ENCODE measurements at places on chromosomes 7 and 10.

GRCh38 chr10:101354328-101355071 is 535 bp downstream of the BTRC start:
- peak; percentile 32 for DNase-seq

DNA sequence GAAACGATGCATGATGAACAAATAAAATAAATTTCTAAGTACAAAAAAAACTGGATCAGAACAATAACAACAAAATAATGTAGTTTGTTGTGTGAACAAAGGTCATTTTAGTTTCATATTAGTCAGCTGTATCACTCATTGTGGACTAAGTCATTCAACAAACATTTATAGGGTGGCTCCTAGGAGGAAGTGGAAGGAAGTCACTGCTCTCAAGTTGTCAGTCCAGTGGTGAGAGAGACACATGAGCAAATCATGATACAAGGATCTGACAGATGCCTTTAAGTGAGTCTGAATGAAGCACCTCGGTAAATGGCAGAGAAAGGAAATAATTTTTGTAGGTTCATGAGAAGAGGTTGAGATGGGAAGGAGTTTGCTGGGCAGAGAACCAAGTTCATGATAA is 56.8 kb downstream of the EPDR1 start:
- DNase-seq, result no peak

DNA sequence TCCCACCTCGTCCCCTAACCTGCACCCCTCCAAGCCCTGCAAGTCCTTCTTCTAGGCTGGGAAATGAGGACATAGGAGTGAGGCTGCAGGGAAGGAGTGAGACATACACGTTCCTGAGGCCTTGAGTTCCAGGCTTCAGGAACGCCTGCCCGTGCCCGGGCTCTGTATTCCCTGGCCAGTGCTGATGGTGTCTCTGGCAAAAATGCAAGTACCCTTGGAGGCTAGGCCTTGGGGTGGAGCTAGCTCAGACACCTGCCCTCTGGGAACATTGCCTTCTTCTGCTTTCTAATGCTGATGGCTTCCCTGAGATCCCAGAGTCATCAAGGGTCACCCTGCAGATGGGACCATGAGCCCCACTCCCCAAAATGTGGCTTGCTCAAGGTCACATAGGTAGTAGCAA is 76.0 kb downstream of the GRK5 start:
- DNase-seq, result no peak

DNA sequence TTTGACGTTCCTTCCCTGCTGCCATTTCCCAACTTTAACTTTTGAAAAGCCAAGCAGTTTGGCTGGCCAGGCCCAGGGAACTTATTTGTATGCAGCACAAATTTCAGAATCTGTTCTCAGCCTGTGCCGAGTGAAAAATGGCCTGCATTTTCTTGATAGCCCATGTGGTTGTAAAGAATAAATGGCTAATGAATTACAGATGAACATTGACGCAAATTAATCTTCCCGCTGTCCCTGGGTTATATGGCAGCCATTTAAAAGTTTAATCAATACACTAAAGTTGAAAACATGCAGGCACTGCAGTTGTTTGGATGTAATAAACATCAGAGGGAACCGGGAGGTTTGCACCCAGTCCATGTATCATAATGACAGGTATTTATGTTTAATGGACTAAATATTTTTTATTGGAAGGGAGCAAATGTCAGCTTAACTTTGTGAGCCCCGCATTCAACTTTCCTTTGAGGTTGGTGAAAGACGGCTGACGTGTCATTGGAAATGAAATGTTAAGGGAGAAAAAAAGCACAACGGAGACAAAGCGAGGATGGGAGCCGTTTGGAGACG is 1092.4 kb downstream of the LRMDA start:
- DNase-seq, result no peak

- DNase-seq, result no peak
Measured at GRCh38 chr10:23686722-23687121, 247.8 kb downstream of the OTUD1 start.

- DNase-seq, result no peak
Measured at GRCh38 chr7:106604303-106604924, 56.5 kb downstream of the CCDC71L start.
